ENCODE measurements at places on chromosomes 1 and 21.

DNA sequence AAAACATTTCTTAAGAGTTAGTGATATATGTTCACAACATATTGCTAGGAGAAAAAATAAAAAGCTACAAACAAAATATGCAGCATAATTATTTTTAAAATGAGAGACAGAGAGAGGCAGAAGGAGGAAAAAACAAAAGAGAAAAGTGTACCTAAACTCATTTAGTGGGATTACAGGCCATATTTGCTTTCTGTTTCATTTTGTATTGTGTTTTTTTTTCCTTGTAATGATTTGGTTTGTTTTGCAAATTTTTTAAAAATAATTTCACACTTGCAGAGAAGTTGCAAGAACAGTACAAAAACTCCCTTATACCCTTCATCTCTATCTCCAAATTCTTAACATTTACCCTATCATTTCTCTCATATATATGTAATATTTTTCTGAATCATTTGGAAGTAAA, 65.0 kb downstream of the LBR start:
- no peak for DNase-seq

GRCh38 chr1:7703321-7704213, 67.5 kb upstream of the VAMP3 start:
- no peak for DNase-seq

- DNase-seq, result no peak
Observed at GRCh38 chr1:77954521-77954920, 24.4 kb downstream of the FUBP1 start.

DNA sequence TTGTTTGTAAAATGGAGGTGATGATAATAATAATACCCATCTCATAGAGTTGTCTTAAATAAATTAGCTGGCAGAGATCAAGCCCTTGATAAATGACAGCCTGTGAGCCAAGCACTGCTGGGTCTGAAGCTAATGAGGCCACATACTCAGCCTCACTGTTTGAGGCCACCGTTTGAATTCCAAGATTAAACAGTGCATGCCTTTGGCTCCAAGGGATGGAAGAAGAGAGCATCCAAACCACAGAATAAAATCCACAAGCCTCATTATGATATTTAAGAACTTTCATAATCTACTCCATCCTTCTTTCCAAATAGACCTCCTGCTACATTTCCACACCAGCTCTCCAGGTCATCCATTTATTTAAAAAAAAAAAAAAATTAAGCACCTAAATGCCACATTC, 29.0 kb downstream of the TGFBR3 start:
- no peak for DNase-seq

DNA sequence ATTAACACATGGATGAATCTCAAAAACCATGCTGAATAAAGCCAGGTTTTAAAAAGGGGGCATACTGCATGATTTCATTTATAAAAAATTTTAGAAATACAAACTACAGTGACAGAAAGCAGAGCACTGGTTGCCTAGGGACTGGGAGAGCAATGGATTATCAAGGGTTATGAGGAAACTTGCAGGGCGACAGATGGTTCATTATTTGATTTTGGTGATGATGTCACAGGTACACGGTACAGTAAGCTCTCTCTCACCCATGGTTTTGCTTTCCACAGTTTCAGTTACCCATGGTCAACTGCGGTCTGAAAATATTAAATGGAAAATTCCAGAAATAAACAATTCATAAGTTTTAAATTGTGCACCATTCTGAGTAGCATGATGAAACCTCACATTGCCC, 14.1 kb downstream of the VAMP4 start:
- no peak for DNase-seq

DNA sequence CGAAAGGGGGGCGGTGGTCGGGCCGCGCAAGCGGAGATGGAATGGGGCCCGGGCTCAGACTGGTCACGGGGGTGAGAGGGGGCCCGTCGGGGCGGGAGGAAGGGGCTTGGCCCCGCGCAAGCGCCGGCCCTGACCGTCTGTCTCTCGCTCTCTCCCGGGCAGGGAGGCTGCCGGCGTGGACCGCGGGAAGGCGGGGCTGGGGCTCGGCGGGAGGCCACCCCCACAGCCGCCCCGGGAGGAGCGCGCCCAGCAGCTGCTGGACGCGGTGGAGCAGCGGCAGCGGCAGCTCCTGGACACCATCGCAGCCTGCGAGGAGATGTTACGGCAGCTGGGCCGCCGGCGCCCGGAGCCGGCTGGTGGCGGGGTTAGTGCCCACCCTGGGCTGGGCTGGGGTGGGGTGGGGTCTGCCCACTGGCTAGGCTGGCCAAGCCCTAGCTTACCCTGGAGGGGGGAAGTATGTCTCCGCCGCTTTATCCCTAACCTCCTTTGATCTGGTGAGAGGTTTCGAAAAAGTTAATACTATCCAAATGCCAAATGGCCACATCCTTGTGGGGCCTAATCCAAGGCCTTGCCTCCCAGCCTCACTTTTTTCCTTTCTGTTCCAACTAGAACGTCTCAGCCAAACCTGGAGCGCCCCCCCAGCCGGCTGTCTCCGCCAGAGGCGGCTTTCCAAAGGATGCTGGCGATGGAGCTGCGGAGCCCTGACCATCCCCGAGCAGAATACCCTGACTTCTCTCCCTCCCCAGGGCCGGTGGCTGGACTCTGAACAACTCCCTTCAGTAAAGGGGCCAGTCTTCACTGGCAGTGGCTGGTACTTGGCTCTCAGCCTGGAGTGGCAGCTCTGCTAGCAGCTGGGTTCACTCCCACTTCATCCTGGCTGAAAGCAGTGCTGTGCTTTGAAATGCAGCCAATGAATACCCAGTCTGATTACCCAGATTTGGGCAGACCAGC, 636 bp upstream of the YRDC start:
- peak; percentile 43 for DNase-seq

DNA sequence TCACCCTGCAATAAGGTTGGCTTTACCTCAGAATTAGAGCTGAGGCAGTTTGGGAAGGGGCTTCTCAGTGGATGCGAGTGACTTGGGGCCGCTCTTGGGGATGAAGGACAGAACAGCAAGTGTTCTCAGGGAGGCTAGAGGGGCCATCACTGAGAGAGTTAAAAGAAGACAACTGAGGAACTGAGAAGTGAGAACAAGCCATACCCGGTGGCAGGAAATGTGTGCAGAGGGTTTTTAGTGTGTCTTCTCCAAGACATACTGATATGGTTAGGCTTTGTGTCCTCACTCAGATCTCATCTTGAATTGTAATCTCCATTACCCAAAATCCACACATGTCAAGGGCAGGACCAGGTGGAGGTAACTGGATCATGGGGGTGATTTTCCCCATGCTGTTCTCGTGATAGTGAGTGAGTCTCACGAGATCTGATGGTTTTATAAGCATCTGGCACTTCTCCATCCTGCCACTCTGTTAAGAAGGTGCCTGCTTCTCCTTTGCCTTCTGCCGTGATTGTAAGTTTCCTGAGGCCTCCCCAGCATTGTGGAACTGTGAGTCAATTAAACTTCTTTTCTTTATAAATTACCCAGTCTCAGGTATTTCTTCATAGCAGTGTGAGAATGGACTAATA, 75.8 kb downstream of the PCBP3 start:
- no peak for DNase-seq

- DNase-seq, result no peak
Observed at GRCh38 chr1:213884942-213885341, 102.8 kb upstream of the PROX1 start.

GRCh38 chr1:236750928-236751327, 44.2 kb upstream of the MTR start:
- DNase-seq, result no peak

- DNase-seq, result no peak
Observed at GRCh38 chr1:20110679-20111078, 8.7 kb downstream of the PLA2G2D start.

DNA sequence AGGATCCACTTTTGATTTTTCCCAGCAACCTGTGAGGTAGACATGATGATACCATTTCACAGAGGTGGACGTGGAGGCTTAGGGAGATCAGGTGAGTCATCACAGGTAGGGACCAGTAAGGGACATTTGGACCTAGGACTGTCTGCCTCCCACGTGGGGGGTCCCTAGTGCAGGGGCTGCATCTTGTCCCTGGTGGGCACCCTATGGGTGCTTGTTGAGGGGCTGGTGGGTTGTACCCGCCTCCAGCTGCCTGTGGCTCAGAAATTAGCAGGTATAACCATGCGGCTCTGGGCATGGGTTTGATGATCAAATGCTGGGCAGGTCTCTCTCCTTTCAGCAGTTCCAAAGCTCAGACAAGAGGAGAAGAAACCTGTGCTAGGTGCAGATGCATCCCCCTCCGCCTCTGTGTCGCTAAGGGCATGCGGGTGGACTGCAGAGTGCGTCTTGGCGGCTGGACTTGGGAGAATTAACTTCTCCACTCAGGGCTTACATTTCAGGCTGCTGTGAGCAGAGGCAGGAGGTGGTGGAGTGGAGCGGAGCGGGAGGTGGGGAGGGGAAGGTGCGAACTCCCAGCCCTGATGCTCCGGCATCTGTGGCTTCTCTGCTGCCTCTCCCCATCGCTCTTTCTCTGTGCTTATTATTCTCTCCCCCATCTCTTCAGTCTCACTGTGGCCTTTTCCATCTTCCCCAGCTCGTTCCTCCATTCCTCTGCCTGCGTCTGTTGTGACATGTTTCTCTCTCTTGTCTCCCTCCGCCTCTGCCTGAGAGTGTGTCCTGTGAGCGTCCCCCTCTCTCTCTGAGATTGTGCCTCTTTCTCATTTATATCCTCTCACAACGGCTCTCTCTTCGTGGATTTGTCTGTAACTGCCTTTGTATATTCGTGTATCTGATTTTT, 146.8 kb downstream of the PTPRU start:
- DNase-seq, result no peak

DNA sequence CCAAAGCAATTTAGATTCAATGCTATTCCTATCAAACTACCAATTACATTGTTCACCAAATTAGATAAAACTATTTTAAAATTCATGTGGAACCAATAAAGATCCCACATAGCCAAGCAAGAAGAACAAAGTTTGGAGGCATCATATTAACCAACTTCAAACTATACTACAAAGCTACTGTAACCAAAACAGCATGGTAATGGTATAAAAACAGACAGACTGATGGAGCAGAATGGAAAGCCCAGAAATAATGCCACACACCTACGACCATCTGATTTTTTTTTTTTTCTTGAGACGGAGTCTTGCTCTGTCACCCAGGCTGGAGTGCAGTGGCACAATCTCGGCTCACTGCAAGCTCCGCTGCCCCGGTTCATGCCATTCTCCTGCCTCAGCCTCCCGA, 7.1 kb downstream of the ZNF124 start:
- no peak for DNase-seq

DNA sequence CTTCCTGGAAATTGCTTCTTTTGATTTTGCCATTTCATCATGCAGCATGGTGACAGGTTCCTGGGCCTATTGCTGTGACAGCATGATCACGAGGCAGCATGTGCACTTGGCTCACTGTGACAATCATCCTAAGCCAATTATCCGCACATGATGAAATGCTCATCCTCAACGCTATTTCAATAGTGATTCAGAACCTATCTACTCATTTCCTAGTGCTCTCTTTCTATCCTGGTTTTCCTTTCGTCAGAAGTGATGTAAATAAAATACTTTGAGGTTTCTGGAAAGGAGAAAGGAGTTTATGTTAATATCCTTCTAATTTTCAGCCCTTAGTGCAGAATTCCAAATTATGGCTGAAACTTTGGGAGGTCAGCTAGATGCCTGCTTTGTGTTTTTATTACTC, 110.6 kb upstream of the ADAMTS5 start:
- DNase-seq, result no peak

DNA sequence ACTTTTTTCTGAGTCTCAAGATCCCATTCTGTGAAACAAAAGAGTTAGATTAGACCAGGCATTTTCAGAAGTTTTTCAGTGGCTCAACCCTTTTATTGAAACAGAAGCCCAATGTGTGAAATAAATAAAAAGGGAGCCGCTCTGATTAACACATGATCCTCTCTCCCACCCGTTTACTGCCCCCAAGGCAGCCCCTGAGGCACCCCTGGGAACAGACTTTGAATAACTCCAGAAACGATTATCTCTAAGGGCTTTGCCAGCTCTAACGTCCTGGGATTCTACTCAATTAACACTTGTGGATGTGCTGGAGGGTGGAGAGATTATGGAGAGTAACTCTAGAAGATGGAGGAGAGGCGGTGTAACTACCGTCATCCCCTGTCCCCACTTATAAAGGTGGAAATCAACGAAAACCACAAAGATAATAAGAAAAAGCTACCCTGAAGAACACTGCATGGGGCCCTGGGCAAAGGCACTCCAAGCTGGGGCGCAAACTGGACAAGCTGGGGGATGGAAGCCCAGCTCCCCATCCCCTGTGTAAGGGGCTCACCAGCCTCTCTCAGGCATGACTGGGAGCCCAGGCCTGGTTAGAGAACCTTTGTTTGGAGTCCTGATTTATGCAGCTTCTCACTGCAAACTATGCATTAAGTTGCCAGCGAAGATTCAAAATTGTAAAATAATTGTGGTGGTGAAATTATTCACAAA, 39.0 kb upstream of the GRIK3 start:
- no peak for DNase-seq

GRCh38 chr1:241677201-241677600, 25.1 kb downstream of the WDR64 start:
- DNase-seq, result no peak

DNA sequence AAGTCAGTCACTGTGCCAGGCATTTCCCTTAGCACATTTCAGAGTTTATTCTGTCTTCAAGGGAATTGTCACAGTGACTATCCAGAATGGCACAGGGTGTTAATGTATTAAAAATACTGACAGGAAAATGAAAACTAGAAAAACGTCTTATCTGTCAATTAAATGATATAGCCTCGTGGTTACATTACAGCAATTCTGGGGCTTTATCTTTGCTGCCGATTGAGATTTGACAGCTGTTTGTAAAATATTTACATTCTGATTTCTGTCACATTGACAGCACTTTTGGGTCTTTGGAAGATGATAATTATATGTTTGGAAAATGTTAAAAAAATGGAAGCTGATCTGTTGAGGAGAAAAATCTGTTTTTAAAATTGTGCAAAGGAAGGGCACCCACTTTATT, 250.0 kb downstream of the CHRM3 start:
- no peak for DNase-seq

DNA sequence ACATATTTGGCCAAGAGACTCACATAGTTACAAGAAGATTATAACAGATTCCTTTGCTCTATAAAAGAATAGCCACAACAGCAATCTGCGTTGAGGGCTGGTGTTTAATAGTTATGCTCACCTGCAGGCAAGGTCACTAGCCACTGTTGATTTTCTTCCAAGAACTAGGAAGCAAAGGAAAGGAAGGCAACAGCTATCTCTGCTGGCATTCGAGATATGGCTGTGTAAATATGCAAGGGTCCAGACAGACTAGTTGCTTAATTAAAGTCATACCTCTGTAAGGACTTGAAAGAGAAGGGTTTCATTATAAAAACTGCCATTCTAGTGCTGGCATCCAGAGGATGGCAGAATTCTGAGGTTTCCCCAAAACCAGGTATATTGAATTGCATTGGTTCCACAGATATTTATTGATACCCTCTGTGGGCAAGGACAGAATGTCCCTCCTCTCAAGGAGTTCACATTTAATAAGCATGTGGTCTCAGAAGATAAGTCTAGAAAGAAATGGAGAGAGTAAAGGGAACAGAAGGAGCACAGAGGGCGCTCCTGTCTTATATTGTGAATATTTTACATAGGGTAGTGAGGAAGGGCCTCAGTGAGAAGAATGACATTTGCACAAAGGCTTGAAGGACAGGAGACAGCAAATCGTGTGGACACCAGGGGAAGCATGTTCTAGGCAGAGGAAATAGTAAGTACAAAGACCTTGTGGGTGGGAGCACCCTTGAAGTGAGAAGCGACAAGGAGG, 23.6 kb upstream of the PLEKHA6 start:
- DNase-seq, result no peak

Measured in effector CD4-positive, alpha-beta T cell (primary cell).